ENCODE measurements at places on chromosomes 1 and 21. TPM values are rescaled to one million over a fixed set of nuclear protein-coding genes. Genes with fewer than 3 reads are reported as not detected.

Gene AXDND1
- total RNA-seq, result not detected

Gene OR2L8
- total RNA-seq, result not detected

Gene SPATA46
- total RNA-seq, result not detected

- H3K36me3 ChIP-seq, result peaks cover 6% of the 10 kb centered on the region
- H3K4me3 ChIP-seq, result peak overlapping the region; percentile 54
- peak overlapping the region; percentile 97 for H3K27ac ChIP-seq
- no peak for DNase-seq
Observed at GRCh38 chr1:201016211-201016651, 7.3 kb downstream of the KIF21B start.

DNA sequence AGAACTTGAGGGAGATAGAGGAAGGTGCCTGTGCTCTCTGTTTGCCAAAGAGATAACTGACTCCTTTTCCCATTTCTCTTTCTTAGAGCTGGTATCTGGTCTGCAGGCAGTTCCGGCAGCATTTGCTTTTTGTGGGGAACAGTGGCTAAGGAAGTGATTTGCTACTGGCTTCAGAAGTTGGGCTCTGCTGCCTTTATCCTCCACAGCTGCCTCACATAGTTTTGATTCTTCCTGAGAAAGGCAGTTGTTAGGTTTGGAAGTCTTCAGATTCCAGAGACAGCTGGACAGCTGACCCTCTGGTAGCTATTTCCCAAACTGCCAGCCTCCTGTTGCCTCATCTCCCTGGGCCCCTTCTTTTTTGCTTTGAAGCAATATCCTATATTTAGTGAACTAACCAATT lies 62.6 kb upstream of the MACF1 start:
- no peak for DNase-seq
- no peak overlapping the region for H3K4me3 ChIP-seq
- H3K4me1 ChIP-seq, result no peaks in the 10 kb centered on the region
- no peaks in the 10 kb centered on the region for H3K36me3 ChIP-seq

- H3K4me1 ChIP-seq, result no peaks in the 10 kb centered on the region
- DNase-seq, result no peak
- H3K27ac ChIP-seq, result no peak overlapping the region
- peaks cover 4% of the 10 kb centered on the region for H3K27me3 ChIP-seq
- no peaks in the 10 kb centered on the region for H3K36me3 ChIP-seq
Observed at GRCh38 chr1:25809283-25809926, 9.4 kb downstream of the SELENON start.

Gene DNAJC6
- 4.0 TPM for total RNA-seq

- H3K27me3 ChIP-seq, result no peaks in the 10 kb centered on the region
- no peaks in the 10 kb centered on the region for H3K4me1 ChIP-seq
- H3K27ac ChIP-seq, result no peak overlapping the region
- H3K4me3 ChIP-seq, result no peak overlapping the region
- no peak for DNase-seq
- no peaks in the 10 kb centered on the region for H3K36me3 ChIP-seq
Observed at GRCh38 chr1:13407811-13408210, 2.4 kb upstream of the PRAMEF20 start.

Gene IVL
- total RNA-seq, result not detected

Gene HPCA
- total RNA-seq, result not detected

Gene PRAMEF26
- total RNA-seq, result not detected

DNA sequence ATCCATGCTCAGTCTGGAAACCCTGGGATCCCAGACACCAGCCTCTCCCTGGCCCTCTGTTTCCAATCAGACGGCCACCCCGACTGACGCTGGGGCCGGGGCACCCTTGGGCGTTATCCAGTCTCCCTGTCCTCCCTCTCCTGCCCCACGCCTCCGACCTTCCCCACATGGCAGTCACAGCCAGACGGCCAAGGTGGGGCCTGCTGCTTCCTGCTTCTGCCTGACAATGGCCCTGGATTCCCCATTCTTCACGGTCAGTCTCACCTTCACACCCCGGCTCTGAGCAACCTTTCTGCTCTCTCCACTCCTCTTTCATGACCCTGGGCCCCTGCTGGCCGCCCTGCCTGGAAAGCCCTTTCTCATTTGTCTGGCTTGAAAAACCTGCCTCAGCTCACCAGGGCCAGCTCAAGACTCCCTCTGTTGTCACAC lies 6.6 kb downstream of the GNG4 start:
- peaks cover 64% of the 10 kb centered on the region for H3K4me1 ChIP-seq
- peak overlapping the region; percentile 87 for H3K4me3 ChIP-seq
- H3K36me3 ChIP-seq, result peaks cover 28% of the 10 kb centered on the region
- peaks cover 26% of the 10 kb centered on the region for H3K27me3 ChIP-seq
- peak; percentile 70 for DNase-seq
- H3K27ac ChIP-seq, result peak overlapping the region; percentile 99

DNA sequence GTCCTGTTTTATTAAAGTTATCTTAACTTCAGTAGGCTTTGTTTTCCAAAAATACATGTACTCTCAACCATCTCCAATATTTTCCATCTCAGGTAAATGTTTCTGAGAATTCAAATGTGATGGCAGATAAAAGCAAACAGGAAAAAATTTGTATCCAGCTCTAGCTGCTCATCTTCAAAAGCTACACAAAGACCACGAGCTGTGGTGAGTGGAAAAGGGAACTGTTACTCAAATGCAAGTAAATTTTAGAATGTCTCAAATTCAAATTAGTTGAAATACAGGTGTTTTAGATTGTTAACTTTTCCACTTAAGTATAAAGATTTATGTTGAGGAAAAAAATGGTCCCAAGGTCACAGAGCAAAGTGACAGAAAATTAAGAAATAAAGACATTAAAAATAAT lies 216.0 kb downstream of the SLC45A1 start:
- peaks cover 40% of the 10 kb centered on the region for H3K4me1 ChIP-seq
- H3K27ac ChIP-seq, result peak overlapping the region; percentile 82
- H3K27me3 ChIP-seq, result no peaks in the 10 kb centered on the region
- DNase-seq, result no peak
- peak overlapping the region; percentile 68 for H3K4me3 ChIP-seq

- no peak overlapping the region for H3K4me3 ChIP-seq
- DNase-seq, result no peak
- peaks cover 8% of the 10 kb centered on the region for H3K27me3 ChIP-seq
- no peak overlapping the region for H3K27ac ChIP-seq
- no peaks in the 10 kb centered on the region for H3K36me3 ChIP-seq
- H3K4me1 ChIP-seq, result no peaks in the 10 kb centered on the region
Observed at GRCh38 chr21:38447611-38448010, 50.7 kb downstream of the ERG start.

Gene CA6
- 1.3 TPM for total RNA-seq

GRCh38 chr1:99737016-99737415 lies 29.4 kb downstream of the FRRS1 start:
- DNase-seq, result no peak
- no peaks in the 10 kb centered on the region for H3K4me1 ChIP-seq
- no peak overlapping the region for H3K4me3 ChIP-seq
- peaks cover 6% of the 10 kb centered on the region for H3K27me3 ChIP-seq
- no peaks in the 10 kb centered on the region for H3K36me3 ChIP-seq
- H3K27ac ChIP-seq, result no peak overlapping the region

Gene C1orf226
- not detected for total RNA-seq

- no peaks in the 10 kb centered on the region for H3K36me3 ChIP-seq
- H3K27ac ChIP-seq, result peak overlapping the region; percentile 56
- H3K4me3 ChIP-seq, result no peak overlapping the region
- H3K4me1 ChIP-seq, result peaks cover 13% of the 10 kb centered on the region
- no peaks in the 10 kb centered on the region for H3K27me3 ChIP-seq
Observed at GRCh38 chr1:40825435-40825788, 36.8 kb downstream of the CITED4 start.

DNA sequence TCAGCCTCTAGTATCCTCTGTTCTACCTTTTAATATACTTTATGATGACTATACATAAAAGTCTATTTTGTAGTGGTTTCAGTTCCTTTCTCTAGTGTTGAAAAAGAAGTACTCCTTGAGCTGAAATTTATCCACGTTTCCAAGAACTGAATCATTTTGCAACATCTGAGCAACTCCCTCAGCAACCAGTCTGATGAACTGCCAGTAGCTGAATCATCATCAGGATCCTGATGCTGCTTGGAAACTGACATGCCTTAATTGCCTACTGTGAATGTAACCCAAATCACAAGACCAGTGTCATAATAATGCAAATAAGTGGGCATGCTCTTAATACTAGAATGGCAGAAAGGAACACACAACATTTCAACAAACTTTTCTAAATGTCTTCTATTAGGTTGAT lies 103.3 kb downstream of the CYYR1 start:
- H3K27me3 ChIP-seq, result no peaks in the 10 kb centered on the region
- peaks cover 14% of the 10 kb centered on the region for H3K4me1 ChIP-seq
- no peak overlapping the region for H3K4me3 ChIP-seq
- H3K27ac ChIP-seq, result no peak overlapping the region
- no peaks in the 10 kb centered on the region for H3K36me3 ChIP-seq

GRCh38 chr1:30532621-30533020 lies 190.8 kb downstream of the MATN1 start:
- H3K4me1 ChIP-seq, result no peaks in the 10 kb centered on the region
- H3K27me3 ChIP-seq, result peaks cover 11% of the 10 kb centered on the region
- no peak overlapping the region for H3K4me3 ChIP-seq
- H3K27ac ChIP-seq, result no peak overlapping the region
- H3K36me3 ChIP-seq, result no peaks in the 10 kb centered on the region
- no peak for DNase-seq

DNA sequence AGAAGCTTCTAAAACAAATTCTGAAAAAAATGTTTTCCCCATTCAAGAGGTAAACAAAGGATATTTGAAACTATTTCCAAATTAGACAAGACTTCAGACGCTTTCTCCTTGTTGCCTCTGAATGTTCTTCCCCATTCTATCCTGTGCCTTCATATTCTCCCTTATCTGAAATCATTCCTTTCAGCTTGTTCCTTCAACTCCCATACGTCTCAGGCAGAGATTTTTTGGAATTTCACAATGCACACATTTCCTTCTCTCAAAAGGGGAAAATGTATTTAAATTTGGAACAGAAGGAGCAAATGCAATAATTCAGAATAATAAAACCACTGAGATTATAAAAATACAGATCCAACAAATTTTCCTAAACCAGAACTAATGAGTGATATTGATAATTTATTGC lies 198.7 kb upstream of the IVNS1ABP start:
- peaks cover 10% of the 10 kb centered on the region for H3K36me3 ChIP-seq
- no peaks in the 10 kb centered on the region for H3K27me3 ChIP-seq
- no peak for DNase-seq
- peaks cover 4% of the 10 kb centered on the region for H3K4me1 ChIP-seq
- no peak overlapping the region for H3K27ac ChIP-seq

GRCh38 chr1:7557301-7557891 lies 213.7 kb upstream of the VAMP3 start:
- peaks cover 8% of the 10 kb centered on the region for H3K27me3 ChIP-seq
- H3K36me3 ChIP-seq, result no peaks in the 10 kb centered on the region
- no peak overlapping the region for H3K4me3 ChIP-seq
- no peak for DNase-seq
- H3K4me1 ChIP-seq, result peaks cover 5% of the 10 kb centered on the region

DNA sequence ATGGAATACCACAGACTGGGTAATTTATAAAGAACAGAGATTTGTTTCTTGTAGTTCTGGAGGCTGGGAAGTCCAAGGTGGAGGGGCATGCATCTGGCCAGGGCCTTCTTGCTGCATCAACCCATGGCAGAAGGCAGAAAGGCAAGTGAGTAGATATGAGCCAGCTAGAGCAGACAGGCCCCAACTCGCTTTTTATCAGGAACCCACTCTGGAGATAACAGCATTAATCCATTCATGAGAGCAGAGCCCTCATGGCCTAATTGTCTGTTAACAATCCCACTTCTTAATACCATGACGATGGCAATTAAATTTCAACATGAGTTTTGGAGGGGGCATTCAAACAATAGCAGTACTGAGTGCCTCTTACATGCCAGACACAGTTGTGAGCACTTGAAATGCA lies 87.2 kb upstream of the SOX13 start:
- H3K36me3 ChIP-seq, result no peaks in the 10 kb centered on the region
- H3K27ac ChIP-seq, result no peak overlapping the region
- DNase-seq, result no peak
- no peak overlapping the region for H3K4me3 ChIP-seq

GRCh38 chr1:94207695-94208094 lies 29.7 kb downstream of the ARHGAP29 start:
- no peaks in the 10 kb centered on the region for H3K4me1 ChIP-seq
- no peak overlapping the region for H3K4me3 ChIP-seq
- DNase-seq, result no peak
- no peak overlapping the region for H3K27ac ChIP-seq

GRCh38 chr1:44425341-44426082 lies 20.5 kb downstream of the RNF220 start:
- peaks cover 75% of the 10 kb centered on the region for H3K27me3 ChIP-seq
- H3K4me3 ChIP-seq, result no peak overlapping the region
- no peaks in the 10 kb centered on the region for H3K36me3 ChIP-seq
- no peak for DNase-seq

DNA sequence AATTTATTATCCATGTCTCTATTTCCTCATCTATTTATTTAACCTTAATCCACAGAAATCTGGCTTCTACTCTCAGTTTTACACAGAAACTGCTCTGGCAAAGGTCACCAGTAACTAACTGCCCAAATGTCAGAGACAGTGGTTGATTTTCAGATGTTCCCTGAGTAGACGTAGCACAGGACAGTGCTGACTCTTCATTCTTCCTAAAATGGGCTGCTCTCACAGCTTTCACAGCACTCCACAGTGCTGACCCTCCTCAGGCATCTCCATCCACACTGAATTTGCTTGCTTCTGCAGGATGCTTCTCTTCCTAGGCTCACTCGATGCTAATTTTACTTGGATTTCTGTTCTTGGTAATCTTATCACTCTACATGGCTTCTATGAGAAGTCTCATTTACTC lies 508.2 kb upstream of the ZRANB2 start:
- DNase-seq, result no peak
- H3K4me3 ChIP-seq, result no peak overlapping the region
- no peaks in the 10 kb centered on the region for H3K36me3 ChIP-seq

- no peak overlapping the region for H3K27ac ChIP-seq
- H3K4me1 ChIP-seq, result peaks cover 2% of the 10 kb centered on the region
Observed at GRCh38 chr21:43618940-43619339, 40.3 kb downstream of the HSF2BP start.

GRCh38 chr1:42035205-42035829 lies 116.6 kb upstream of the HIVEP3 start:
- peak overlapping the region; percentile 54 for H3K27ac ChIP-seq
- no peaks in the 10 kb centered on the region for H3K36me3 ChIP-seq
- DNase-seq, result no peak
- peak overlapping the region; percentile 88 for H3K4me3 ChIP-seq
- H3K4me1 ChIP-seq, result peaks cover 28% of the 10 kb centered on the region

All from activated CD4-positive, alpha-beta T cell treated with anti-CD3 and anti-CD28 coated beads, Interleukin-2, amount 10 ng/mL, durations not matched to agents 24 days and 14 days (primary cell).